Activated CD4-positive, alpha-beta T cell treated with anti-CD3 and anti-CD28 coated beads, Interleukin-2, amount 50 U/mL, for 24 hours (primary cell): ENCODE measurements at places on chromosomes 13 and 19.
A peak's percentile ranks its signal among the peaks of the same experiment; 100 is the strongest.

DNA sequence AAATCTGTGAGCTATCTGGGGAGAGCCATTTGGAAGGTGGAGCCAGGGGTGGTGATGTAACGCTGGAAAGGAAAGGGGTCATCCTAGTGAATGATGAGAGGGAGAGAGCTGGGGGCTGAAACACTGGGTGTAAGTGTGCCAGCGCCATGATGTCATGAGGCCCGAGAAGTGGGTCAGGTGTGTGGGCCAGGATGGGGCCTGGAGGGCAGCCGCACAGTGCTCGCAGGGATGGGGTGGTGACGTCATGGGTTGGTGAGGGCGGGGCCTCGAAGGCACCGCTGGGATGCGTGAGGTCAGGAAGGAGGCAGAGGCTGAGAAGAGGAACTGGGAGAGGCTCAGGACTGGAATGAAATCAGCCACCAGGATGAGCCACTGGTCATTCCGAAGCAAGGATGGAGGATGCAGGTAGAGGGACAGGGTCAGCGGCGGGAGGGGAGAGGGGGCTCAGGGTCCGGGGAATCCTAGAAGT lies 4.4 kb downstream of the CCDC61 start:
- no peak for DNase-seq

DNA sequence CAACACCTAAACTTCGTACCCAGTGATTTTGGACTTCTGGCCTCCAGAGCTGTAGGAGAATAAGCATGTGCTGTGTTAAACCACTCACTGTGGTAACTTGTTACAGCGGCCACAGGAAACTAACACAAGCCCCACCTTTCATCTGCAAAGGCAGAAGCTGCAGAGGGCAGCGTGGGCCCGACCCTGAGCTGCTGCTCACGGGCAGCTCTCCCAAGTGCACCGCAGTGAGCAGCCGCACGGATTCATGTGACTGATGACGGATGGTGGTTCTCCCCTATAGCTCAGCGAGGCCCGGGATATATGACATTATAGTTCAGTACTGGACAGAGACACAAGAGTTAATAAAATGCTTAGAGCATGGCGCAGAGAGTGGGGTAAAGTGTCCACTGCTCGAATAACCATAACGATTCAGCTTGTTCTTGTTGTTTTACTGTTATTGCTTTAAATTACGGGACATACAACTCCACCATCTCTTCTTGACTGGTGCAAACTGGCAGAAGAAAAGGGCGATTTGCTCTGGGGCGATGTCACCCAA lies 21.9 kb downstream of the VRK3 start:
- no peak for DNase-seq

DNA sequence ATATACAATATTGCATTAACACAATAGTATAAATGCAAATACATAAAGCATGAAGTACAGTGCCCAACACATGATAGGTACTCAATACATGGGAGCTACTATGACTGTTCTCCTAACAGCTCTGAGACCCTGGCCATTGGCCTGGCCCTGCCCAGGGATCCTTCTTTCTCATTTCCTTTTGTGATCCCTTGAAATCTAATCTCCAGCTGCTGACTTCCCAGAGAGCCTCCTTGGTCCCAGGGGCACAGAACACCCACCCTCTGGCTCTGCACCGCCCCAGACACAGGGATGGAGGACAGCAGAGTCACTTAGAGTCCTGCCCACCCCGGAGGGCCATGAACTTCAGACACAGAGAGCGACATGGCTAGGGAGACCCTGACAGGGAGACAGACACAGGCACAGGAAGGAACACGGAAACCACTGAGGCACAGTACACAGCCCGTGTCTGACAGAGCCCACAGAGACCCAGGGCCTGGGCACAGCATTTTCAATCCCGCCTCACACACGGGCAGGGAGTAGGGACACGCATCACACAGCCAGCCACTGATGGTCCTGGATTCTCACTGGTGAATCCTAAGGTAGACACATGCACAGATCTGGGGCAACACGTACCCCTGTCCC lies 4.2 kb upstream of the SYCN start:
- no peak for DNase-seq

- no peak for DNase-seq
These were observed 288.0 kb upstream of the SLC10A2 start for GRCh38 chr13:103354171-103354570.

- no peak for DNase-seq
These were observed at the start of gene CYP4F3 for GRCh38 chr19:15640294-15640903. TSS of gene CYP4F3 (plus strand) at chr19:15640897. CDS start at chr19:15641416, 519 bp downstream.

- DNase-seq = no peak
These were observed 17.8 kb downstream of the CPB2 start for GRCh38 chr13:46086985-46087384.

DNA sequence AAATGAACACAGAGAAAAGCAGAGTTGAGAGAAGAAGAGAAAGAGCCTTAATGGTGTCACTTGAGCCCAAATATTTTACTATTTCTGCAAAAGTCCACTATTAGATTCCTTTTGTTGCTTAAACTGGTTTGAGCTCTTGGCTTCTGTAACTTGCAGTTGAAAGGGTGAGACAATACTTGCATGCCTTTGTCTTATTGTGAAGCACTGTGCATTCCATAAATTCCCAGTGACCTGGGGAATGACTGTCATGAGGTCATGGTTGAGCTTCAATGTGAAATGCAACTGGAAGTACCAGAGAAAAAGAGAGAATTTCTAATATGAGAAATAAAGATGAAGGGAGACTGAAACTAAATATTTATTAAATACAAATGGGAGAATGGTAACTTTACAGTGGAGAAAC lies 310.9 kb downstream of the TDRD3 start:
- DNase-seq = no peak

DNA sequence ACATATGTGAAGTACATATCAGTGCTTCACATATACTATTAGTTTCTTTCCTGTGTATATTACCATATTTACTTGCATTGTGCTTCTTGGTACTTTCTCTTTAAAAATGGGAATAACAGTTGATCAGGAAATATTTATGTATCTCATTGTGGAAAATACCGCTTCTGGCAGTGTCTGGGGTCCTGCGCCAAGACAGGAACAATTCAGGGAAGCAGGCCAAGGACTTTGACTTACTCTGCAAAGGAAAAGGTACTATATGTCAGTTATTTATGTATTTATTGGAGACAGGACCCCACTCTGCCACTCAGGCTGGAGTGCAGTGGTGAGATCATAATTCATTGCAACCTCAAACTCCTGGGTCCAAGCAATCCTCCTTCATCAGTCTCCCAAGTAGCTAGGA lies 57.7 kb upstream of the NBEA start:
- no peak for DNase-seq

- no peak for DNase-seq
These were observed 101.4 kb upstream of the GPR12 start for GRCh38 chr13:26861941-26862340.

DNA sequence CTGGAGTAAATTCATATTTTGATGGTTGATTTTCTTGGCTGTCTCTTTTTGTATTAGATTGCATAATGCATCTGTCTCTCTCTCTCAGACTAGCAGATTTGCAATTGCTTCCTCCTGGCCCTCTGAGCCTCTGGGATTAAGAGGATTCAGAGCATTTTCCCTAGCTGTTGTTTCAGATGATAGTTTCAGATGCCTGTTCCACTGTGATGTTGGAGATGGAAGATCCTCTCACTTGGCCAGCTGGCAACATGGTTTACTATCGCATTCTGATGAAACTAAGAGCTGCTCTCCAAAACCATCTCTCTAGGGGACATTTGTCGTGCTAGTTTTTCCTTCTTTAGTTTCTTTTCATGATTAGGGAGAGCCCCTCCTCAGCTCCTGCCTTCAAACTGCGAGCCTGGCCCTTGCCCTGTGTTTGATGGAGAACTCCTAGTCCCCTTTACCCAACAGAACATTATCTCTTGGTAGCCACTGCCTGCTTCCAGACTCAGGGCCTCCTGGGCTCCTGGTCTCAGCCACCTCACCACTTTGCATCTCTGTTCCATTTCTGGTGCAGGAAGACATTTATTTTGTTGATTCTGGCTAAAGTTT lies 244.6 kb downstream of the B3GLCT start:
- no peak for DNase-seq

GRCh38 chr13:42976066-42976465 lies 16.0 kb downstream of the EPSTI1 start:
- no peak for DNase-seq

DNA sequence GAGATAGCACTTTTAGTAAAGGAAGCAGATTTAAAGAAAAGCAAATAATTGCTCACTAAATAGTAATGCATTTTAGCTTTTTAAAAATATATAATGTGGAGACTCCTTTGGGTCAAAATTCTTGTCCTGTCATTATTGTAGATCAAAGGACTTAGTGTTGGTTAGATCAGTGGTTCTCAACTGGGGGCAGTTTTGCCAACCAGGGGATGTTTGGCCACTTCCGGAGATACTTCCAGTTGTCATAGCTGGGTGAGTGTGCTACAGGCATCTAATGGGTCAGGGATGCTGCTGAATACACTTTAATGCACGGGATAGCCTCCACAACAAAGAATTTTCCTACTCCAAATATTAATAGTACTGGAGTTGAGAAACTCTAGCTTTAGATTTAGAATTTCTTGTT lies 126.8 kb downstream of the LMO7 start:
- no peak for DNase-seq

- DNase-seq = no peak
These were observed 252.4 kb downstream of the HS6ST3 start for GRCh38 chr13:96342286-96342685.

DNA sequence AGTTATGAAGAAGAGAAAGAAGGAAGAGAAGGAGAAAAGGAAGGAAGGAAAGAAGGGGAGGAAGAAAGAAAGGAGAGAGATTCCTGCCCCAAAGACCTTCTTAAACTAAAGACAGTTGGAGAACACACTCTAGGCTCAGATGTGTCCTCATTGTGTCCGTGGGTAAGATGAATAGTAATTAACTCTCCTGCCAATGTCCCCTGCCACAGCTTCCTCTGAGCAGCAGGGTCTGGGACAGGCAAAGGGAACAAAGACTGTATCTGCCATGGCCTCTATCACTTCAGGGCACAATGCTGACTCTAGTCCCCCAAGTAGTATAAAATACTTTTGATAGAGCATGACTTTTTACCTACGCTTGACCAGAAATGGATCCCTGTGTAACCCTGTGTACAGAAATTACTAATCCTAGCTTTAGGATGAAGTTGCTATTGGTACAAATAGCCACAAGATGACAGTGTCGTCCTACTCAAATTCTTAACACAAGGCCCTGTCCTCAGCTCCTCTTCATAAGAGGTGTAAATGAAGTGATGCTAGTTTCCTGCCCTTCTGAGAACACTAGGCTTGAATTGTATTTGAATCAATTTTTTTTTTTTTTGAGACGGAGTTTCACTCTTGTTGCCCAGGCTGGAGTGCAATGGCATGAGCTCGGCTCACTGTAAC lies 186.2 kb upstream of the GPR12 start:
- DNase-seq = no peak

DNA sequence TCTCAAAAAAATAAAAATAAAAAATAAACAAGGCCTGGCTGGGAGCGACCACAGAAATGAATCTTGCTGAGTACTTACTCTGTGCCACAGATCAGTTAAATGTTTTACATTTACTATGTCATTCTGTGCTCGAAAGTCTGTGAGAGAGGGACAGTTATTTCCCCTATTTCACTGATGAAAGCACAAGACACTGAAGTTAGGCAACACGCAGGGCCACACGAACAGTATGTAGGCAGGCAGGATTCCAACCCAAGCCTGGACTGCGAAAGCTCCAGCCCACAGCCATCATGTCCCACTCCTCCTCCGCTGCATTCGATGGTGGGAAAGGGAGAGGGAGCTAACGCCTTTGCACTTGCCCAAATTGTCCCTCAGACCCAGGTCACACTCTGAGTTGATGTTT lies 34.2 kb downstream of the RUBCNL start:
- no peak for DNase-seq

DNA sequence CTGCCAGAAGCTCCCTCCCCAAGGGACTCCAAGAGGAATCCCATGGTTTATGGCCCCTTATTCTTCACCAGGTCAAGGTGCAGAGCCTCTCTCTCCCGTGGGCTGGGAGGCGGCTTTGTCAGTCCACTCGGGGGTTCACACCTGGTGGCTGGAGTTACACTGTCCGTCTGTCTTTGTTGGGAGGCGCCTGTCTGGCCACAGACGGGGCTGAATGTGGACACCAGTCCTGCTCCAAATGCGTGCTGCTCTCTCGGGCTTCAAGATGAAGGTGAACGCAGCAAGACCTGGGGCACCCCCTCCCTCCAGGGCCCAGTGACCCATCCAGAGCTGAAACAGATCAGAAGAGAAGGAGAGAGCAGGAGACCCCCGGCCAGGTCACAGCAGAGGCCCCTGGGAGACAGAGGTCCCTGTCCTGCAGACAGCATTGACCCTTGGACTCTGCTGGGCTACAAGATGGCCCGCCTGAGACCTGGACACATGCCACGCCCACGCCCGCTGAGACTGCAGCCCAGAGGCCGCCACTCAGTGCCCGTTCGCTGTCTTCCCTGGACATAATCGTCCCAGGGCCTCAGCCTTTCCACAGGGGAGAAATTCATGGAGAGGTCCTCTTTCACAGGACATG lies 29.9 kb upstream of the TUBGCP3 start:
- DNase-seq = no peak

DNA sequence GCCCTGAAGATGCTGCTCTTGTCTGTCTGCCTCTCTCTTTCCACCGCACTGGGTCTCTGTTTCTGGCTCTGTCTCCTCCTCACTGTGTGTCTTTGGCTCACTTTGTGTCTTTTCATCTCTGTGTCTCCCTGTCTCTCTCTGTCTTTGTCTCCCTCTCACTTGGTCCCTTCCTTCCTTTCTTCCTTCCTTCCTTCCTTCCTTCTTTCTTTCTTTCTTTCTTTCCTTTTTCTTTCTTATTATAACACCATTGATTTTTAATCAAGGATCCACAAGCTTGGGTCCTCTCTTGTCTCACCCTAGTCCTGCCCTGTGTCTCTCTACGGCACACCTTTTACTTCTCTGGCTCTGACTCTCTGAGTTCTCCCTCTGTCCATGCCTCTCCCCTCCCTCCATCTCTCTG lies 14.3 kb downstream of the CD177 start:
- DNase-seq = no peak

DNA sequence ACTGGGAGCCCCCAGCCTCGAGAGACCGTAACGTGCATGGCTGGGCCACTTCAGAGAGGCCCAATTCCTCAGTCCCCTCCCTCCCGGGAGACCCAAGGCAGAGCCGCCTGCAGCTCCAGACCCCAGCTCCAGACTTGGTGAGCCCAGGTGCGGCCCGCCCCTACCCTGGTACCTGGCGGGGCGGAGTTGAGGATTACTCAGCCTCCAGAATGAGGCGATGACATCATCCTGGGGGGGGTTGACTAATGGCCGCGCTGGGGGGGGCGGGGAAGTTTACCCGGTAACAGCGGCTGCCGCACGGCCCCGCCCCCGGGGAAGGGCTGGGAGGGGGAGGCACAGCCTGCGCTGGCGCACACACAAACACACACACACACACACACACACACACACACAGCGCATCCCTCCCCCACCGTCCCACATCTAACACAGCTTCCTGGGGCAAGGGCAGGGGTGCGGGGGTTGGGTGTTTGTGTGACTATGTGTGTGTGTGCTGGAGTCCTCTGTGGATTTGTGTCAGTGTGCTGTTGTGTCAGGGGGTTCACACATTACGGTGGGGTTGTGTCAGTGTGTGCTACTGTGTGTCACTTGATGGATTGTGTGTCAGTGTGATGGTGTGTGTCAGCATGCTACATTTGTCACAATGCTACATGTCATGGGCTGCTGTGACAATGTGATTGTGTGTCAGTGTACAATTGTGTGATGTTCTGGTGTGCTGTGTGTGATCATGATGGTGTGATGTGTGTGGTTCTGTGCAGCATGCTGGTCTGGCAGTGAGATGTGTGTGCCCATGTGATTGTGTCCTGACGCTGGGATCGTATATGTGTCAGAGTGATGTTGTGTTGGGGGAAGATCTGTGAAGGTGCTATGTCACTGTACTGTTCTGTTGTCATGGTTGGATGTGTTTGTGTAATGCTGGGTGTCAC lies 10.3 kb upstream of the BBC3 start:
- DNase-seq = peak; percentile 81

- DNase-seq = no peak
These were observed 27.1 kb upstream of the CCNE1 start for GRCh38 chr19:29784598-29785223.
